ENCODE measurements at places on chromosomes 6 and 20.
A peak's percentile ranks its signal among the peaks of the same experiment; 100 is the strongest.

DNA sequence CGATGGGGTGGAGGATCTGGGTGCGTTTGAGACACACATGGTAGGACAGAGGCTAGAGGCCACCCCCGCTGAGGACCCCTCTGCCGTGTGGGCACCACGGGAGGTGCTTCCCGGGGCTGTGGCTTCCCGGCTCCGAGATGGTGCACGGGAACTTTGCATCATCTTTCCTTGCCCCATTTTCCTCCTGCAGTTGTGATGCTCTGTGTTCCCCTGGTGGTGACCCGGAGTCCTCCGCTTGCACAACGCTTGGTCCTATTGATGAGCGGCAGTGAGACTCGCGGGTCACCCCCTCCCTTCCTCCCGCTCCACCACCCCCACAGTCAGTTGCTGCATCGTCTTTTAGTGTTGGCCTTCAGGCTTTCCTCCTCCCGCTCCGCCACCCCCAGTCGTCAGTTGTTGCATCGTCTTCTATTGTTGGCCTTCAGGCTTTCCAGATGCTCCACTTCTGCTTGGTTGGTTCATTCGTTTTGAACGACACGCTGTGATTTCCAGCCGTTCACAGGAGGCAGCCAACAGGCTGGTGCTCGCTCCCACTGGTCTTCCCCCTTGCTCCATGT lies 37.3 kb downstream of the PYGB start:
- DNase-seq, result no peak

DNA sequence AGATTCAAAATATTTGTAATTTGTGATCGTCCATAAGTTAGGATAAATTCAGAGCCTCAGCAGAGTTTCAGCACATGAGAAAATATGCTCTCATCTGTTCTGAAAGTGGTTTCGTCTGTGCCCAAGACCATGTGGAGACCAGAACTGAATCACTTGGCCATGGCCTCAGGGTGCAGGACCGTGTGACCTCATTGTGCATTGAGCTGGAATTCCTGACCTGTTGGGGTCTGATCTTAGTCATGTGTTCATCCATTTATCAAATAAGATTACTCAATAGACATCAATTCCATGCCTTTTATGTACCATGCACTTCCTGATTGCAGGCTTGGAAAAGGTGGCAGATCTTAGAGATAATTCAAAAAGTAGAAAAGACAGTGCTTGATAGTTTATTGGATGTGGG lies 680.5 kb downstream of the QKI start:
- DNase-seq, result no peak

DNA sequence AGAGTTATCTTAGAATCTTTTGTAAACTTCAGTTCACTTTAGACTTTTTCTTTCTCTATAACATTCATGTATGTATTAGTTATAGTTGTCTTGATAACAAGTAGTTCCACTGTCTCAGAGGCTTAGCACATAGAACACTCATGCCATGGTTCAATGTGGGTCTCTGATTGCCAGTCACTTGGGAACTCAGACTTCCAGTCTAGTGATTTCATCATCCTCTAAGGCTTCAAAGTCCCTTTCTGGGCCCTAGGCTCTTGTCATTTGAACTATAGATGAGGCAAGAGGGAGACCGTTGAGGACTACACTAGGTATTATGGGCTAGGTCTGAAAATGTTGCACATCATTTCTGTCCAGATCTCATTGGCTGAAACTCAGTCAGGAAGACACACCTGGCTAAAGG lies 8.4 kb upstream of the EEF1E1 start:
- no peak for DNase-seq

DNA sequence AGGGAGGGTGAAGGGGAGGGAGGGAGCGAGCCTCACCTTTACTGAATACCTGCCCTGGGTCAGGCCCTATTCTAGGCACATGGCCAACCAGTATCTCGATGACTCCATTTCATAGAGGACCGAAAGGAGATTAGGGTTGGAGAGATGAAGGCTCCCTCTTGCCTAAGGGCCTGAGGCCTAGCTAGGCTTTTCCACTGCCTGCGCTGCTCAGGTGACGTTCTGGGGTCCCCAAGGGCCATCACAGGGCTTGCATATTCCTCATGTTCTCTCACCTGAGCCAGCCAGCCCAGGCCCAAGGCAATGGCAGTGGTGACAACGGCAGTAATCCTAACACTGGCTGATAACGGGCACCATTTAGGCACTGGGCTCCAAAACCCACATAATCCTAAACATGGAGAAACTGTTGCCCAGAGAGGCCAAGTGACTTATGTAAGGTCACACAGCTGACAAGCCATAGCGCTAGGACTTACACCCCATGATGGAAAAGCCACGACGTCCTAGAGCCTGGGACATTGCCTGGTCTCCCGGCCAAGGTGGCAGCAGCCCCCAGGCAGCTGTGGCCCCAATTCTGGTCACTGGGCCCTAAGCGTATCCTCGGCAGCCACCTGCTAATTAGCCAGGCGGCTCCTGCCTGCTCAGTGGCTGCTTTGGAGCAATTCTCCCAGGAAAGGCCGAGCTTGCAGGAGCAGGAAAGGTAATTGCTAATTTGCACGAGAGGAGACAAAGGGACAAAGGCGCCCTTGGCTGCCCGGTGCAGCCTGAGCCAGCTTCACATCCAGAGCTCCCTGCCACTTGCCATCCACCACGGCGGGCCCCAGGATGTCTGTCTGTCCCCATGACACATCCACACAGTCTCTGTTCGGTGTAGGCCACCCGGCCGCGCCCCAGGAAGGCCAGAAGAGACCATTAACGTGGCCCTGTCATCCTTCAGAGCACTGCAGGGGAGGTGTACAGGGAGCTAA lies 21.5 kb downstream of the NOL4L start:
- no peak for DNase-seq

DNA sequence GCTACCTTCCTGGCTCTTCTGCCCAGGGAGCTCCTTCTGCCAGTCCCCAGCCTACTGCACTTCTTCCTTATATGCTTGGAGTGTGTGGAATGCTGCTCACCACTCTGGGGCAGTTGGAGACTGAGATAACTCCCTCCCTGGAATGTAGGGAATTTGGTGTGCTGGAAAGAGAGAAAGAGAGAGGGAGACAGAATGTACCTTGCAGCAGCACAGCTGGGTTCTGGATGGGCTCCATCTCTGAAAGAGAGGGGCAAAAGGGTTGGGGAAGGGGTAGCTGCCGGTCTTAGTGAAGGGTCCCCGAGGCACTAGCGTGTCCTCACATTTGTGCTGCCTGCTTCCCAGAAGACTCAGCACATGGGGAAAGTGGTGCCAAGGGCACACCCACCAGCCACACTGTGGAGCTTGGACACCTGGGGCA lies 40.2 kb upstream of the DDR1 start:
- no peak for DNase-seq

GRCh38 chr6:142856624-142857232 lies 88.2 kb downstream of the HIVEP2 start:
- DNase-seq, result no peak

DNA sequence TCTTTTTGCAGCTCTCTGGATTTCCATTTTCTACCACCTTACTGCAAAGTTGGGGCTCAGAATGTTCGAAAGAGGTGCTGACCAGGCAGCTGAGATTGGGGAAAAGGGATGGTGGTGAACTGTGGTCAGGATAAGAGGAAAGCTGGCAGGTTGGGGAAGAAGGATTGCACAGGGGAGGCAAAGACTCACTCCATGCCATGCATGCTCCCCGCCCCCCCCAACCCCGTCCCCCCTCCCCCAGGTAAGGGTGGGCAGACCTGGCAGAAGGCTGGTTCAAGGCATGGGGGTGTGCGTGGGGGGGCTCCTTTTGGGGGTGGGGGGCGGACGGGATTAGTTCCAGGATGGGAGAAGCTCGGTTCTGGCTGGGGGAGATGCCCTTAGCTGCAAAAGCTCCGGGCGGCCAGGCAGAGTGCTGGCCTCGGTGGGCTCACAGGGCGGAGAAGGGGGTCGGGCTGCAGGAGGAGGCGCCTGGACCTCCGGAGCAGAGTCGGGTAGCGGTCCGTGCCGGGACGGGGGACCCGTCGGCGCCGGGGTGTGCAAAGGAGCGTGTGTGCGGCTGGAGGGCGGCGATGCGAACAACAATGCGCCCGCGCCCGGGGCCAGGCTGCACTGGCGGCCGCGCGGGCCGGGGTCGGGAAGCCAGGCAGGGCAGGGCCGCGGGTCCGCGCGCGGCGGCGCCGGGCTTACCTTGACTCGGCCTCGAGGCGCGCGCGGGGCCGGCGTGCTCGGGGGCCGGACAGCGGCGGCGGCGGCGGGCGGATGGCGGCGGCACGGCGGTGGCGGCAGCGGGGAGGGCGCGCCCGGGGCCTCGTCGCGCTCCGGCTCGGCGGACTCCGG lies 880 bp downstream of the ADNP start:
- no peak for DNase-seq

- peak; percentile 38 for DNase-seq
These were observed 167.4 kb upstream of the OLIG3 start for GRCh38 chr6:137661601-137662000.

DNA sequence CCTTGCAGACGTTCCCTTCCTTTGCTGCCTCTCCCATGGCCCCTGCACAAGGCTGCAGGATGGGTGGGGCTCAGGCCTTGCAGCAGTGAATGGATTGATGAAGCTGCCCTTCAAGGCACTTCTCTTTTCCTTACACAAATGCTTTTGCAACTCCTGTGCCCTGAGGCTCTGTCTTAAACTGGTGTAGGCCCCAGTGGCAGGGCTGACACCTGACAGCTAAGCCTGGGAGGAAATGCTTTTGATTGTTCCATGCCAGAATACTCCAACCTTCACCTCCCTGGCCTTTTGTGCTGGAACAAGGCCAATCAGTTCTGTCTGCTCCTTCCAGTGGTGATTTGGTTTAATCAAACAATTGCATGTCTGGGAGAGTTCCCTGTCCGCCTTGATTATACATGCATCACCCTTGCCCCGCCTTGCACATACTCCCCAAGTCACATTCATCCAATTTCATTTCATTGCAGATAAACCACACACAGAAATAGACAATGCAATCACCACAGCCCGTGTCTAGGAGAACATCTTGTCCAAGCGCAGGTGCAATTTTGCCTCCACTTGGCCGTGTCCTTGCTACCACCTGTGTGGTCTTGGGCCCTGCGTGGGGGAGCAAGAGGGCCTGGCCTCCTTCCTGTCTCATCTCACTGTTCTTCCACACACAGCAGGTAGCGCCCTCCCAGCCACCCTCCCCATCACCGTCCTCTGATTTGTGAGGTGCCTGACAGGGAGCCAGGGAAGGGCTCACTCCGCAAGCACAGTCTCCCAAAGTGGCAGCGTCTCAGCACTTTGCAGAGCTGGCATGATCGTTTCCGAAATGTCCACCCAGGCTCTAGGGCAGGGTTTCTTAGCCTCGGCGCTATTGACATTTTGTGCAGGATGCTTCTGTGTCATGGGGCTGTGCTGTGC lies 120.4 kb downstream of the CDH26 start:
- no peak for DNase-seq

GRCh38 chr6:6890400-6890858 lies 217.3 kb upstream of the RREB1 start:
- DNase-seq, result no peak

- no peak for DNase-seq
These were observed 170.1 kb downstream of the CLIC5 start for GRCh38 chr6:45845567-45845966.

DNA sequence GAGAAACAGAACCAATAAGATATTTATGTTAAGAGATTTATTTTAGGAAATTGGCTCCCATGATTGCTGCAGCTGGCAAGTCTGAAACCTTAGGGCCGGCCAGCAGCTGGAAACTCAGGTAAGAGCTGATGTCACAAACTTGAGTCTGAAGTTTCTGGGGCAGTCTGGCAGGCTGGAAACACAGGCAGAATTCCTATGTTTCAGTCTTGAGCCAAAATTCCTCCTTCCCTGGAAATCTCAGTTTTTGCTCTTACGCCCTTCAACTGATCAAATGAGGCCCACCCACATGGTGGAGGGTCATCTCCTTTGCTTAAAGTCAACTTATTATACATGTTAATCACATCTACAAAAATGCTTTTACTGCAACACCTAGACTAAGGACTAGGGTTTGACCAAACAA lies 184.1 kb downstream of the SOD2 start:
- no peak for DNase-seq

DNA sequence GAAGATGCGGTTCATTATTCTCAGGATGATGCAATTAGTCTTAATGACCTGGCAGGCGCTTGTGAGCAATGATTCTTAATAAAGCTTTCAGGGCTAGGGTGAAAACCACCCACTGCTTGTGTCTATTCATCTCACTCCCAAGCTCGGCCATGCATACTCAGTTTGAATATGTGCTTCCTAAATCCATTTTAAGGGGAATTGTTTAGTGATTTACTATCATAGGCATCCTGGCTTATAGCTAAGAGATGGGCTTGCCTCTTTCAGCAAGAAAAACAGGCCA lies 141.1 kb upstream of the SLC24A3 start:
- DNase-seq, result no peak

DNA sequence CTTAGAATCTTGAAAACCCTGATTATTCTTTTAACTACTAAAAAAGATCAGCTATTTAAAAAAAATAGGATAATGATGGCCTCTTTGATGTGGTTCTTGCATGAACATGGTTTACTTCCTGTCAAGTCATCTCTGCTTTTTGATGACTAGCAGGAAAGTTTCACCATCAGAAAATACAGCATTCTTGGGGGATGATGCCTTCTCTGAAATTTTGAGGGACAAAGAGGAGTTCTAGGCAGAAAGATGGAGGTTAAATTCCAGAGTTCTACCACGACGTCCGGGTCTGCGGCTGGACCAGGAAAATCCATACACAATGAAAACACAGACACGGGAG lies 130.4 kb downstream of the OLIG3 start:
- no peak for DNase-seq

DNA sequence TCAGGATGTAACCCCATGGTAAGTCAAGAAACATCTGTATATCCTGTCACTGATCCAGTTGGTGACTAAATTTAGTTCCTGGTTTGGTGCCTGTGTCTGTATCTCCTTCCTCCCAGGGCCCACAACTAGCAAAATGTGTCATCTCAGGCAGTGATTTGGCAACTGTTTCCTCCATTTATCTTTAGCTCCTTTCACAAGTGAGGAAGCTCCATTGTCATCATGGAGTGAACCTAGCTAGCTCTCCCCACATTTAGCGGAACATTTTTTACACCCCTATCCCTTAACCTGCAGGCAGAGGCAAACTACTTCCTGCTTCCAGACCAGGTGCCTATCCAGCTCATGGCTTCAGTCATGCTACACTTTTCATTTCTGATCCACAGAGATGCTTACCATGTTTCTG lies 99.5 kb downstream of the IPCEF1 start:
- no peak for DNase-seq

DNA sequence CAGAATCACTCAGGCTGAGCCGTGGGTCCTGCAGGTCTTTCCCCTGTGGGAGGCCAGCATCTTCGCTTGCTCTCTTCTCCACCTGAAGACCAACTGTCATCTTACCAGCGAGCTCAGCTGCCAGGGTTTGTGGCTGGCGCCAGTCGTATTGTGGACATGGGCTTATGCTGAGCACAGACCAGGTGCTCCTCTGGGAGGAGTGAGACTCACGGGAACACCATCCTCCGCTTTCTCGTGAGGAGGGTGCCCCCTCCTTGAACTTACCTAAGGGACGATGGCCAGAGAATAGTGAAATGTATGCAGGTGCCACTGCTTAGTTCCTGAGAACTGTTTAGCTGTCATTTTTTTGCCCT lies 17.1 kb downstream of the WRNIP1 start:
- DNase-seq, result no peak

DNA sequence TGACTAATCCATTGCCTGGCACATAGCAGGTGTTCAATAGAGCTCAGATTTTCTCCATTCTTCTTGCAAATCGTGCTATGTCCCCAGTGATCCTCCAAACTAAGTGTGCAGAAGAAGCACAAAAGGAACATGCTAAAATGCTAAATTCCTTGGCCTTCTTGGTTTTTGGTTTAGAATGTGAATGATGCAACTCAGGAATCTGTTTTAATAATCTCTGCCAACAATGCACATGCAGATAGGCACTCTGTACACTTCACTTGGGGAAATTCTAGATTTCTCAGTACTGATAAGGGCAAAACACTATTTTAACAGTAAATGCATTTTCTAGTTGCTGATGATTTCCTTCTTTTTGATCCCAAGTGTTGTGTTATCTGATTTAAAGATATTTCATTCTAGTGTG lies 35.2 kb downstream of the SLC22A1 start:
- no peak for DNase-seq
